ENCODE measurements at places on chromosomes 11 and 22.

DNA sequence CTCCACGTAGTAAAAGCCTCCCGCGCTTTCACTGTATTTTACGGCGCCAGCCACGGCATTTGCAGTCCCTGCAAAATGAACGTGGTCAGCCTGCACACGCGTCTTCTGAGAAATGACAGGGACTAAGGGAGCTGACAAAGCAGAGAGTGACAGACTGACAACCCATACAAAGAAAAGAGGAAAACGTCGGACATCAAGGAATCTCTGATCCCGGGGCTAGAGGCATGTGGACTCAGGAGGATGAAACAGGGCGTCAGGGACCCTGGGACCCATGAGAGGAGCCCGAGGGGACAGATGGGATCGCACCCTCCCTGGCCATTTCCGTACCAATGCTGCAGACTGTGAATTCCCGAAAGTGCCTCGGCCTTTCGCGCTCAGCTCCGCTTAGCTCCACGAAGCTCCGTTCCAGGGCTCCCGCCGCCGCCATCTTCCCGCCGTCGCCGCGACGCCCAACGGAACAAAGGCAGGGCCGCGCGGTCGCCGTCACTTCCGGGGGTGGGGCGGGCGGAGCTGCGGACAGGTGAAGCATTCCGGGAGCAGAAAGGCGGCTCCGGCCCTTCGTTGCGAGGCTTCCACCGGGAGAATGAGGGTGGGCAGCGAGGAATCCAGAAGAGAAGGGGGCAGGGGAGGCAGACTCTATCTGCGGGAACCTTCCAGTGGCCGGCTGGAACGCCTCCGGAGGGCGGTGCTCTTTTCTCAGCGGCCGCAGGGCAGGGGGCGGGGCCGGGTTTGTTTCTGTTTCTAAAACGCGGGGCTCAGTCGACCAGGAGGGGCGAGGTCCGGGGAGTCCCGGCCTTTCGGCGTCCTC, at the start of gene NUP160:
Gene NUP160 (minus strand): TSS at position 459 of the 808 bp plus-strand sequence. CDS start 32 bp downstream, at position 427.
- DNase-seq, result peak; percentile 86

- DNase-seq, result no peak
Observed at GRCh38 chr11:28464252-28464867, 356.2 kb downstream of the METTL15 start.

GRCh38 chr11:43987384-43988039, 45.1 kb downstream of the C11orf96 start:
- peak; percentile 89 for DNase-seq

GRCh38 chr11:105229761-105230160, 90.2 kb upstream of the CARD18 start:
- no peak for DNase-seq

All from ureter (tissue), 1 donor.